ENCODE measurements at places on chromosomes 5 and 9.

DNA sequence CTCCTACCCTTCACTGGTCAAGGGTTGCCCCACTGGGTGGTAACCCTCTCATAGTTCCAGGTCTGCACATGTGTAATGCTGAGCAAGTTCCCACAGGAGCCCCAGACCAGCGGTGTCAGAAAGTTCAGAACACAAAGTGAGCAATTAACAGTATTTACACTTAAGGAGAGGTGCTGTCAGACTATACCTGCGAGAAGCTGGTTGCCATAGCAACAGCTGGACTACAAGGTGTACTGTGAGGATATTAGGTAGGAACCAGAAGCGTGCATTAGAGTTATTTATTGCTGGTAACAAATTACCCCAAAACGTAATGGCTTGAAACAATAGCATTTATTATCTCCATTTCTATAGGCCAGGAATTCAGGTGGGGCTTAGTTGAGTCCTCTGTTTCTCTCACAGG, 317.0 kb upstream of the RPS23 start:
- DNase-seq = no peak

- no peak for DNase-seq
Observed at GRCh38 chr5:40521108-40521785, 158.5 kb upstream of the PTGER4 start.

DNA sequence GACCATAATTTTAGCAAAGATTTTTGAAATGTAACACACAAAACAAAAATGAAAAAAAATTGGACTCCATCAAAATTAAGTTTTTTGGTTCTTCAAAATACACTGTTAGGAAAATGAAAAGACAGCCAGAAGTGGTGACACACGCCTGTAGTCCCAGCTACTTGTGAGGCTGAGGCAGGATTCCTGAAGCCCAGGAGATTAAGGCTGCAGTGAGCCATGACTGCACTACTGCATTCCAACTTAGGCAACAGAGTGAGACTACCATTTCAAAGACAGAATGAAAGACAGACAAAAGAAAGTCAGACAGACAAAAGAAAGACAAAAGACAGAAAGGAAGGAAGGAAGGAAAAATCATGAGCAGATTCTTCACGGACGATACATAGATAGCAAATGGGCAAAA, 7.5 kb downstream of the DIAPH1 start:
- DNase-seq = no peak

DNA sequence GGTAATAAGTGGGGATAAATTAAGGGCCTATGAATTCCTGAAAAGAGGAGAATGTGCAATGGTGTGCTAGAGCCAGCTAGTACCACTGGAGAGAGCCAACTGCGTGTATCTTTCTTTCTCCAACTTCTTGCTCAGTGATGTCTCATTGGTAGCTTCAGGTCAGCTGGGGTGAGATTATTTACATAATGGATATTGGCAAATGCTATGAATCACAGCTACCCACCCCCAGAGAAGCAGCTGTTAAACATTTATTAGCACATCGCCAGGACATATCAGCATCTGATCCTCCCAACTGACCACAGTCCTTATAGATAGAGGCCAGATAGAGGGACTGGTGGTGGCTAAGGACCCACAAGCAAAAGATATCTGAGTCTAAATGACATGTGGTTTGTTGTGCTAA, 421.3 kb downstream of the ACTL7B start:
- no peak for DNase-seq

DNA sequence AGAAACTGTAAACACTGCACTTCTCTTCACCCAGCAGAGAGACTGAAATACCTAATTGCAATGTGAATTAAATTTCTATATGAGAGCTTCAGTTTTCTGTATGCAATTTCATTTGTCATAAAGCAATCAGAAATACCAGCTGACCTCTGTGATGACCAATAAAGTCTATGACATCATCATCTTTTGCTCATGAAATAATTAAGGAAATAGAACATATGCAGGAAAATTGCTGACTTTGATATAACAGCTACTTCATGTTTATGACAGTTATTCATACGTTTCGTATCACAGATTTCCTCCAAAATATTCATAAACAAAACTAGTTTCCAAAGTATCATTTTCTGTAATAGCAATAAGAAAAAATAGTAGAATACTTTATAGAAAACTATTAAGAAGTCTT, 652.3 kb downstream of the SLCO4C1 start:
- DNase-seq = no peak

DNA sequence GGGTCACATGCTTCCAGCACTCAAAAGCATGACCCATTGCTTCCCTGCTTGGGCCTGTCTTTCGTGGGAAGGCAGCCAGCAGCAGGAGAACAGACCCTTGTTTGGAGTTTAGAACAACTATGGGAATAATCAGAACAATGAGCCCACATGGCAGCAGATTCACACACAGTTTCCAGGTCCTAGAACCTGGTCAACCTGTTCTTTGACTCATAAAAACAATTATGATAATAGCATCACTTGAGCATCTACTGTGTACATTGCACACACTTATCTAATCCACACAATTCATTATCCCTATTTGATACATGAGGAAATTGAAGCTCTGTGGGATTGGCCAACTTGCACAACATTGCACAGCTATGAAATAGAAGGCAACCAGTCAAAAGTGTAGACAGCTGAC, 41.7 kb downstream of the KLF4 start:
- no peak for DNase-seq

- no peak for DNase-seq
Observed at GRCh38 chr9:33714989-33715388, 80.4 kb upstream of the PRSS3 start.

DNA sequence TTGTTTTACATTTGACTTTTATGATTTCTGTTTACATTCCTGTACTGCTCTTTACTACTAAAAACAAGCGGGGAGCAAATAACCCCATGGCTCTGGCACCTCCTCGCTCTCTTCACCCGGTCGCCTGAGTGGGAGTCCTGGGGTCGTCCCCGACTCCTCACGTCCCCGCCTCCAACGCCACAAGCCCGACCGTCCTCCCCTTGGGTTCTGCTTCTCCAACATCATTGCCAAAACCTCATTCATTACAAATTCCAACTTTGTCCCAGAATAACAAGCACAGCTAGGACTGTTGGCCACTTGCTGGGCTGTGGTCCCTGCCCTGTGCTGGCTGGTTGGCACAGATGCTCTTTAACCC, 35.1 kb downstream of the MRPL36 start:
- DNase-seq = no peak

- no peak for DNase-seq
Observed at GRCh38 chr5:131254741-131255140, 9.1 kb upstream of the CDC42SE2 start.

GRCh38 chr5:119036101-119036762, 34.7 kb upstream of the DMXL1 start:
- DNase-seq = no peak

DNA sequence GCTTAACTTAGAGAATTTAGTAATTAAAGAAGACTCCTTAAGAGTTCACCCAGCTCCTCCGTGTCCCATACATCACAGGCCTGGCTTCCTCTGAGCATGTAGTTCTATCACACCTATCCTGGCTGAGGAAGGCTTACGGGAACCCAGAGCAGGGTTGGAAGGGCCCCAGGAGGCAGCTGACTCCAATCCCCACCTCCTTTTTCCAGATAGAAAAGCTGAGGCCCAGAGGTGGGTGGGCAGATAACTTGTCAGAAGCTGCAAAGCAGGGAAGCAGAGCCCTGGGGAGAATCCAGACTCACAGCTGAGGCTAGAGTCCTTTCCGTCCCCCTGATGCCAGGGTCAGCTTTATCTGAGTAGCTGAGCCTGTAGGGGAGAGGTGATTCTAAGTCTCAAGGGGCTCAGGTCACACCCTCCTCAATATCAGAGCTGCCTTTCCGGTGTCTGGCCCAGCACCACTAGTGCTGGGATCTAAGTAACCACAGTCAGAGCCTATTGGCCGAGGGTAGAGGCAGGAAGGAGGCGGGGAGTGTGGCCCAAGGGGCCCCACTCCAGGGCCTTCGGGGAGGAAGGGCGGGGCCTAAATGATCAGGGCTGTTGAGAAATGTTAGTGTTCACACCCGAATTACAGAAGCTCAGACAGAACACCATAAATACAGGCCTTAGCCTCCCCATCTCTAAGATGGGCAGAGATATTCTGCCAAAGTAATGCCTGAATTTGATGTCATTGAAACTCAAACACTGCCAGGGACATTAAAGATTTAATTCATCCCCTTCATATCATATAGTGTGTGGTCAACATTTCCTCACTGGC, 9.9 kb downstream of the CCDC69 start:
- peak; percentile 62 for DNase-seq

DNA sequence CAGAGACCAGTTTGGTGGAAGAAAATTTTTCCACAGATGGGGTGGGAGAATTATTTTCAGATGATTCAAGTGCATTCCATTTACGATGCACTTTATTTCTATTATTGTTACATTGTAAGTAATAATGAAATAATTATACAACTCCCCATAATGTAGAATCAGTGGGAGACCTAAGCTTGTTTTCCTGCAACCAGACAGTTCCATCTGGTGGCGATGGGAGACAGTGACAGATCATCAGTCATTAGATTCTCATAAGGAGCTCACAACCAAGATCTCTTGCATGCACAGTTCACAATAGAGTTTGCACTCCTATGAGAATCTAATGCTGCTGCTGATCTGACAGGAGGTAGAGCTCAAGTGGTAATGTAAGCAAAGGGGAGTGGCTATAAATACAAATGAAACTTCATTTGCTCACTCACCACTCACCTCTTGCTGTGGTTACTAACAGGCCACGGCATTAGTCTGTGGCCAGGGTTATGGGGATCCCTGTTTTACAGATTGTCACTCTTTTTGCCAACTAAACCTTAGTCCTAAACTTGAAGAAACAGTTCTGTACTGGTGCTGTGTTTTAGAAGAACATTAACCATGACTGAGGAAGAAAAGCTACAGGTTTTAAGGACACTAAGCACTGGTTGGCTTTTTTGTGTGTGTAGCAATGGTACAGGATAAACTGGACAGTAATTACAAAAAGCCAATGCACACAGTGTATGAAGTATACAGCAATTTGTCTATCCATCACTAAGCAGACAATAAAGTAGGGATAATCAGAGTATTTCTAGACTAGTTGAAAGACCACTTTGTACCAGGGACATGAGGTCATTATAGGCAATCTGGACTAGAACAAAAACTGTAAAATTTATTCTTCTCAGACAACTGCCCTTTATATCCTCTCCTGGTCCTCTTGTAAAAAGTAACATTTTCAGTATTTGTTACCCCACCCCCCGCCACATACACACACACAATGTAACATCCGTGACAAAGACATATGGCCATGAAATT, 9.9 kb downstream of the TMEM232 start:
- no peak for DNase-seq

DNA sequence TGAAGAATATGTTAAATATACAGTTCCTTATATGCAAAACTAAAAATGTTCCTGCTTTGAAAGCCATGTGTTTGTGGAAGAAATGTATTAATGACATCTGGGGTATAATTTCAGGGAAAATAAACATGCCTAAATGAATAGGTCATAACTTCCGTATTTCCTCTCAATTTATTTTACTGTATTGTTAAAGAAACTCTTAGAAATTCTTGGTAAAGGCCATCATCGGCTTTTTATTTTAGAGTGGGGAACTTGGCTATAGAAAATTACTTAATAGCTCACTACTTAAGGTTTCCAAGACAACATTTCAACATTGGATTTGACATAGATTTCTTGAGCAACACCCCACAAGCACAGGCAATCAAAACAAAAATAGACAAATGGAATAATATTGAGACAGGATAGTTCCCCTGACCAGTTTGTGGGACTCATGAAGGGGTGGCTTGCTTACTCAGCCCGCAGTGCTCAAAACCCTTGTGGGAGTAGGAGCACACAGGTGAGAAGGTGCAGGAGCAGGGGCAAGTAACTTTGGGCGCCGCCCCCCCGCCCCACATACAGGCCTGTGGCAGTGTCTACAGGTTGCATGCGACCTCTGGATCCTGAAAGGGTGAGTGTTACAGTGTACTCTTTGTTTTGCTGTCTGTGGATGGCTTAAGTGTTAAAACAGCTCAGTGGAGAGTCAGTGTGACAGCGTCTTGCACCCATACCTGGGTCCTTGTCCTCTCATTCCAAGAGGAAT, 891.4 kb upstream of the C9orf72 start:
- no peak for DNase-seq

DNA sequence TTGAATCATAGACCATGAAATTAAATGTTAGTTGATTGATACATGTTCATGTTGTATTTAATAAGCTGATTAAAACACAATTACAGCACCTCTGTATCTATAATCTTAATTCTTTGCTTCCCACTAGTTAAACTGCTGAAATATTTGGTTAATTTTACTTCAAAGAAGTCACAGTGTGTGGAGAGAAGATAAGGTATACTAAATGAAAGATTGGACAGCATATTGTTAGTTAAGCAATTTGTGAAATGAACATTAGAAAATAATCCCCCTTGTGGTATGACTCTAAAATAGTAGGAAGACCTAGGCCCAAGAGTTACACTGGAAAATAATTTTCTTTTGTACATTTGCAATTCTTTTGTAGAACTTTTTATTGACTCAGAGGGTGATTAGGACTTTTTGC, 30.3 kb downstream of the MAN2A1 start:
- DNase-seq = no peak

DNA sequence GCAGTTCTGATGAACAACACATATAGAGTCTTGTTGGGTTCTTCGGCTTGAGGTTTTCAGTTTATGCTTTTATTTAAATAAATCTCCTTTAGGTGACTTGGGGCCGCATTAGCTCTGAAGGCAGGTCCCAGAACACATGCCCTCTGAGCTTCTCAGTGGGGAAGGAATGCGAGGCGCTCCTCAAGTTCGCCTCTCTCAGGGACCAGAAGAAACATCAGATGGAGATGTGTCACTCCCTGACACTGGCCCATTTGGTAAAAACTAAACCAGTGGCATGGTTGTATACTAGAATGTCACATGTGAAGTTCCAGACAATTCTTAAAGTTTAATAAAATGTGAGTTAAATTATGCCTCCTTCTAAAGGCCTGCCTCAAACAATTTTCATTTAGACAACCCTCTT, 1.9 kb downstream of the MACROH2A1 start:
- no peak for DNase-seq

- DNase-seq = no peak
Observed at GRCh38 chr9:82606492-82607382, 456.2 kb downstream of the RASEF start.

DNA sequence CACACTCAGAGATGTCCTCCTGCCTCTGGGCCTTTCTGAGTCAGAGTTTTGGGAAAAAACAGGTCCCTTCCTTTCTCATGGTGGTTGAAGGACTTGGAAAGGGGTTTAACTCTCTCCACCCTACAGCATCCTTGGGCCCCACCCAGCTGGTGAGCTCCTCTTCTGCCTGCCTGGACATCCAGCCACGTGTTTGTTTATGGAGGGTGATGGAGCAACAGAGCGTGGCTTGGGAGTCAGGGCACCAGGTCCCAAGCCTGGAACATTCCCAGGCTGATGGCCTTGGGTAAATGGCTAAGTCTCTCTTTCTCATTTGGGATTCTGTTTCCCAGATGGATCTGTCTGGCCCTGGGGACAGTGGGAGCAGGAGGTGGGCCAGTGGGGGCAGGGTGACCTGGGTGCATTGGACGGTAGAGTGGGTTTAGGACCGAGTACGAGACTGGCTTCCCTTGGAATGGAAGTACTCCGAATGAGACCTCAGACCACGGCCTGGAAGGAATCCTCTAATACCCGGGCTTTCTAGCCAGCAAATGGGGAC, 141.1 kb upstream of the IRX2 start:
- DNase-seq = no peak

- DNase-seq = no peak
Observed at GRCh38 chr5:134273642-134274395, 47.9 kb upstream of the PPP2CA start.

GRCh38 chr9:120915854-120916470, 10.6 kb downstream of the TRAF1 start:
- no peak for DNase-seq

GRCh38 chr5:154238776-154239481, 48.4 kb downstream of the GALNT10 start:
- DNase-seq = no peak
